ENCODE measurements at places on chromosomes 5 and 9. TPM values are rescaled to one million over a fixed set of nuclear protein-coding genes. Genes with fewer than 3 reads are reported as not detected.

DNA sequence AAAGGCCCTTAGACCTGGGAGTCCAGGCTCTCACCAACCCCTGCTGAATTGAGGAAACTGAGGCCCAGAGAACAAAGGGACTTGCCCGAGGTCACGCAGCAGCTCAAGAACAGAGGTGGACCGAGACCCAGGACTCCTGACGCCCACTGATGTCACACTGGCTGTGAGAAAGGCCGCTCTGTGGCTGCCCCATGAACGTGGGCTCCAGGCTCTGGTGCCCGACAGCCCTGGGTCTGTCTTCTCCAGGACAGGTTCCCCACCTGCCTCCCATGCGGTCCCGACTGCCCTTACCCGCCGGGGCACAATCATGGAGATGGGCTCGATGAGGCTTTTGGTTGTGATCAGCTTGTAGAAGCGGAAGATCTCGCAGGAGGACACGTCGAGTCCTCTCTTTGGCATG is 9.3 kb upstream of the TRIM14 start:
- DNase-seq, result no peak

DNA sequence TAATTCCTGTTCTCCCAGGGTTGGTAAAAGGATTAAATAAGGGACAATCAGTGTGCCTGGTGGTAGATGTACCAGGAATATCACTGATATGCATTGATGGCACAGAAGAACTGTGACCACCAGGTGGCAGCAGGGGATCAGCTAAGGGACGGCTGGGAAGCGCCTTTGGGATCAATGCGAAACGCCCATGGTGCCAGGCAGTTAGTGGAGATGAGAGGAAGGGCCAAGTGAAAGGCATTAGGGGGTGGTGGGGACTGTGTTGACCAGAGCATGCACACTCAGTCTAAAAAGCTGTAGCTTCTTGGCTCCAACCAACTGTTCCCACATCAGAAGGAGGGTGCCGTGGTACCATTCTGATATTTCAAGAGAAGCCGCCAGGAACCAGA is 55.6 kb downstream of the ARHGEF37 start:
- DNase-seq, result peak; percentile 43

- no peak for DNase-seq
These were observed 17.5 kb upstream of the IER5L start for GRCh38 chr9:129195606-129196005.

Gene DOCK8
- 3.6 TPM for total RNA-seq

DNA sequence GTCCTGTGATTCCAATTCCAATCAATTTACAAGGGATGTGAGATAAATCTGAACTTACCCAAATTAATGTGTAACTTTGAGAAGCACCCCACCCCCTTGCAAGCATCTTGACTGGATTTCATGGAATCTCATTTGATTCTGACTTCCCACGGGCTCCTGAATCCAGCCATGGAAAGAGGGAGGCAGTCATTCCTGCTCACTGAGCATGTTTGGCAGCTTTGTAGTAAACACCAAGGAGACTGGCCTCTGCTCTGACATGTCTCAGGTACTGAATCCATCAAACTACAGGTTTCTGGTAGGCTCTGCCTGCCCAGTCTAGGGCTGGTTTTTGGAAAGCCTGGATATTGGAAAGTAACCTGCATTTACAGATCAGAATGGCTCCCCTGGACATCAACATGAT is 357.6 kb downstream of the ARHGEF28 start:
- DNase-seq, result no peak
